ENCODE measurements at places on chromosomes 4 and X.

DNA sequence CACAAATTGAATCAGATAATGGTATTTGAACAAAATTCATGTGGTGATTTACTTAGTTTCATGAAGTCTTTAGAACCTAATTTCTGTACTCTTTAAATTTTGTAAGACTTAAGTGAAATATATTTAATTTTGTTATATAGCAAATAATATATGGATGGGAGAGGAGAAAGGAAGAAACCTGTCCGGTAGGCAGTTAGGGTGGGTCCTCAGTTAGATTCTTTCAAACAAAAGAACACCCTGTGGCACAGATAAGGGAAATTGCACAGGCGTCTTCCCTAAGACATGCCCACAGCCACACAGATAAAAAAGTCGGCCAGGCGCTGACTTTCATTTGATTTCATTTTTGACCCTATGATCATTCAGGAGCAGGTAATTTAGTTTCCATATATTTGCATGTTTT is 25.1 kb upstream of the CTSO start:
- no peak for DNase-seq

DNA sequence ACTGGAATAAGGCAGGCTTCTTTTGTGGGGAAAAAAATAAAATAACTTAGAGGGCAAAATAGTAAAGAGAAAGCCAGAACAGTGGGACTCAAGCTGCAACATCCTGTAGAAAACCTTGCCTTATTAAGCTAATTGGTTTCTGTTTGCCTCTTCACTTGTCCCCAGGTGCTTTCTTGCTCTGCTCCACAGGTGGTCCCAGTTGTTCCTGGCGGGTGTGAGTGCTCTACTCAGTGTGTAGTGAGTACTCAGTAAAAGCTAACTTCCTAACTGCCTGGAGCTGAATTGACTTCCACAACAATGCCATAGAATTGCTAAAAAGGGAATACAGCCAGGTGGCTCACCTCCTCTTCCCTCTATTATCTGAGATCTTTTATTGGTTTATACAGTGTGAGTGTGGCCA is 930.2 kb downstream of the C4orf33 start:
- DNase-seq: no peak

DNA sequence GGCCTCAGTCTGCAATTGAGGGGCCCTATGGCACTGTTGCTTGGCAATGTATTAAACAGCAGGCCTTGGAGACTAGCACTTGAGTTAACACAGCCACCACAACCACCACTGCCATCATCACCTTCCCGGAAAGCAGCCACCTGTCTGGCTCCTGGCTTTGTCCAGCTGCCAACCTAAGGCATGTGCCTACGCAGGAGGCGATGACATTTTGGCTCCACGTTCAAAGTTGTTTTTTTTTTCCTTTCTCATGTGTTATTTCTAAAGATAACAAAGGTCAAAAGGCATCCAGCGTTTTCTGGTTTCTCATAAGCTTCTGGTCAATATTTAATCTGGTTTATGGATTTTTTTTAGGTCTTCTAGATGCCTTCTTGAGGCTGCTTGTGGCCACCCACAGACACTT is 7.5 kb downstream of the CLDN2 start:
- DNase-seq: no peak

- no peak for DNase-seq
These were observed 250.4 kb upstream of the GIMD1 start for GRCh38 chr4:106618956-106619355.

GRCh38 chr4:83906561-83906960 is 370.7 kb downstream of the GPAT3 start:
- DNase-seq: no peak

DNA sequence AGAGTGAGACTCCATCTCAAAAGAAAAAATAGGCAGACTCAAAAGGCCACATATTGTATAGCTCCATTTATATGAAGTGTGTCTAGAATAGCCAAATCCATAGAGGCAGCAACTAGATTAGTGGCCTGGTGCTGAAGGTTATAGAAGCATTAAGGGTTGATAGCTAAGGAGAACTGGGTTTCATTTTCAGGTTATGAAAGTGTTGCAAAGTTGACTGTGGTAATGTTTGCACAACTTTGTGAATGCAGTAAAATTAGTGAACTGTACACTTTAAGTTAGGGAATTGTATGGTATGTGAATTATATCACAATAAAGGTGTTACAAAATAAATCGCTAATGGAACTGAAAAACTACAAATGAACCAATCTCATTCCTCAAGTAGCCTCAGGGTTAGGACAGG is 28.3 kb downstream of the TXLNG start:
- no peak for DNase-seq

- DNase-seq: peak; percentile 59
These were observed 6.7 kb downstream of the FGFBP2 start for GRCh38 chr4:15956179-15956850.

- DNase-seq: peak; percentile 51
These were observed 732 bp upstream of the ADRA2C start for GRCh38 chr4:3765271-3766035.

GRCh38 chr4:72770708-72771107 is 201.7 kb upstream of the ADAMTS3 start:
- DNase-seq: no peak

DNA sequence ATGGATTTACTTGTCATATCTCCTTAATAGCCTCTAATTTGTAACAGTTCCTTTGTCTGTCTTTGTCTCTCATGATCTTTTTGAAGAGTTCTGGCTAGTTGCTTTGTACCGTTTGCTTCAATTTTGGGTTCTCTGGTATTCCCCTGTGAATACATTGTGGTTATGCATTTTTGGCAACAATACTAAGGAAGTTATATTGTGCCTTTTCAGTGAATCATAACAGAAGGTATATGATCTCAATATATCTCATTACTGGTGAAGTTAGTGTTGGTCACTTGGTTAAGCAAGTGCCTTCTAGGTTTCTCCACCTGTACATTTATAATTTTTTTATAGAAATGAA is 48.6 kb downstream of the DCLK2 start:
- no peak for DNase-seq

DNA sequence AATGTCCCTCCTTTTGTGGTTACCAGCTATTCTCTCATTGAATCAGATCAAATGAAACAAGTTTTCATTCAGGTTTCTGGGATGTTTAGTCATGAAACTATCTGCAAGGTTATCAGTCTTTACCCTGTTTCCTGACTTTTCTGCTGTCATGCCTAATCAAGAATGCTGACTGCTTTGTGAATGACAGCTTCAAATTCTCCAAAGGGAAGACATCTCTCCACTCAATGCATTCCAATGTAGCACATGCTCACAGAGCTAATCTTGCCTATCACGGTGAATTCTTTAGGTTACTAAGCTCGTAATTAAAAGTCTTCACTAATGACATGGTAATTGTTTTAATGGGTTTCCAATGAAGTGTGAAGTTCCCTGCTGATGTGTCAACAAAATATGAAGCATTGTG is 1068.5 kb downstream of the PCDH7 start:
- no peak for DNase-seq

DNA sequence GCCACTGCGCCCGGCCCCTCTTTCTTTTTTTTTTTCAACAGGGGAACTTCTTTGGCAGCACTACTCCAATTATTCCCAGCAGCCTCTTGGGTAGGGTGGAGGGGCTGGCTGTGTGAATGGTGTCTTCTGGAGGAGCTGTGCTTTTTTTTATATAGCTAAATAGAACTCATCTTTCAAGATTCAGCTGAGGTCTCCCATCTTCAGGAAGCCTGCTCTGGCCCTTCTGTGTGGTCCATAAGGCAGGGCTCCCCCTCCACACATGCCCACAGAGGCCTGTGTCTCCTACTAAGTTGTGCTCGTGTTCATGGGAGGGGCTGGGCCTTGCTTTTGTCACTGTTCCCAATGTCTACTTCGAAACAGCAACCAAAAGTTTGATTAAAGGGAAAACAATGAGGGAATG is 116.8 kb downstream of the AFAP1 start:
- DNase-seq: no peak

- no peak for DNase-seq
These were observed 35.5 kb downstream of the TBC1D9 start for GRCh38 chr4:140720387-140721304.

GRCh38 chrX:27915617-27916016 is 65.6 kb downstream of the DCAF8L1 start:
- no peak for DNase-seq

DNA sequence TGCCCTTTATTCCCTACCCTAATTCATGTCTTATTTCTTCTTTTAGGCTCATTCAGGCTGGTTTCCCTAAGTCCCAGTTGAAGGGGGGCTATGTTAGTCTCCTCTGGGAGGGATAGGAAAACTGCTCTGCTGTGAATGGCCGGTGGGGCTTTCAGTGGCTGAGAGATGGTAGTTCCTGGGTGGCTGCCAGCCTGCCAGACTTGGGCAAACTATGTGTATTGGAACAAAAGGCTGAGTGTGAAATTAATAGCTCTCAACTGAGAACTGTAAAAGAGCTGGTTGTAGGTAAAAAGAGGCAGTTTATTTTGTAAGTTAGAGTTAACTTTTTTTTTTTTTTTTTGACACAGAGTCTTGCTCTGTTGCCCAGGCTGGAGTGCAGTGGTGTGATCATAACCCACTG is 28.8 kb downstream of the ARHGAP10 start:
- no peak for DNase-seq

- DNase-seq: no peak
These were observed 159.4 kb downstream of the ANTXR2 start for GRCh38 chr4:79913581-79913980.

- no peak for DNase-seq
These were observed 231.2 kb upstream of the CPEB2 start for GRCh38 chr4:14771094-14771493.

GRCh38 chr4:138452826-138453225 is 210.7 kb upstream of the SLC7A11 start:
- DNase-seq: no peak

All from GM12891 (cell line).